Osteocyte (in vitro differentiated cells): ENCODE measurements at places on chromosomes 16 and 17. TPM values are rescaled to one million over a fixed set of nuclear protein-coding genes. Genes with fewer than 3 reads are reported as not detected.

DNA sequence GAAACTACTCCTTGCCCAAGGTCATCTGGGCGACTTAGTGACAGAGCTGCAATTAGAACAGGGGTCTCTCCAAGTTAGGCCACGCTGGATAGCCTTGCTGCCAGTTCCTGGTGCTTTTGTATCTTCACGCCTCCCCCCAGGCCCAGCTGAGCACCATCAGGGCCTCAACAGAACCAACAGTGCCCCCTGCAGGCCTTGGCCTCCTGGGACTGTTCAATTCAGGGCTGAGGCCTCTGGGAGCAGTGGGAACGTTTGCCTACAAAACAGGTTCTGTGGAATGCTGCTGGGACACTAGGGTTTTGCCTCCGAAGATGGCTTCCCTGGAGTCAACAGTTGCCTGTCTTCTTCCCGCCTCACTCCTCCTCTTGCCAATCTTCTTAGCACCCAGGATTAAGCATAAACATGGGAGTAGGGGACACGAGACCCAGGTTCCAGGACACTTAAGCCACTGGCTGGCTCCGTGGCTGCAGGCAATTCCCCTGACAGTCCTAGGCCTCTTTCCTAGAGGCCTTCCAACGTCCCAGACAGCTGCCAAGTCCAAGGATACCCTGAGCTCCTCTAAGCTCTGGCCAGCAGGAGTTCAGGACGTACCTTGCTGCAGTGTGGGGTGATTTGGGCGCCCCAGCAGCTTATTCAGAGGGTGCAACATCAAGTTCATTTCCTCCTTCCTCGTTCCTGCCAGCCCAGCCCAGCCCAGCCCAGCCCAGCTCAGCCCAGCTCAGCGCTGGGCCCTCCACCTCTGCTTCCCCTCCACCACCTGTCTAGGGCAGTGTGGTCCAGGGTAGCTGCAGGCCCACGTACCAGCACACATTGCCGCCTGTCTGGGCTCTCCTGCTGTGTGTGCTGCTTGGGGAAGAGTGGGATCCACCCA, 246.6 kb upstream of the RPL38 start:
- H3K4me1 ChIP-seq = peaks cover 3% of the 10 kb centered on the region
- H3K4me3 ChIP-seq = no peak overlapping the region
- H3K27ac ChIP-seq = no peak overlapping the region
- no peak for DNase-seq

GRCh38 chr17:7307686-7308624, 527 bp downstream of the EIF5A start:
- H3K27me3 ChIP-seq = no peaks in the 10 kb centered on the region
- H3K4me1 ChIP-seq = peaks cover 30% of the 10 kb centered on the region
- no peak for DNase-seq
- H3K4me3 ChIP-seq = peak overlapping the region; percentile 85
- peaks cover 30% of the 10 kb centered on the region for H3K36me3 ChIP-seq
- peak overlapping the region; percentile 100 for H3K27ac ChIP-seq

DNA sequence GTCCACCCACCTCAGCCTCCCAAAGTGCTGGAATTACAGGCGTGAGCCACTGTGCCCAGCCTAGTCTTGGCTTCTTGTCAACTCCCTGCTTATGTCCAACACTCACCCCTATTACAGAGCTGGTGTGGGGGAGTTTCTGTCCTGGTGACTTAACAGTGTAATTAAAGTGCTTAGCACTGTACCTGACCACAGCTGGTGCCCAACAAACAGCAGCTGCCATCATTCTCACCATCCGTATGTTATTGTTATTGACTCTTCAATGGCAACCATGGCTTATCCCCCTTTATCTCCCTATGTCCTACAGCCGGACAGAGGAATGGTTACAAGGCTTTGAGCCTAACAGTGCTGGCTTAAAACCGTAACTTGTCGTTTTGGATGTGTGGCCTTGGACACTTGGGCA, 17.0 kb upstream of the BRCA1 start:
- no peaks in the 10 kb centered on the region for H3K27me3 ChIP-seq
- no peak for DNase-seq
- H3K36me3 ChIP-seq = peaks cover 5% of the 10 kb centered on the region

DNA sequence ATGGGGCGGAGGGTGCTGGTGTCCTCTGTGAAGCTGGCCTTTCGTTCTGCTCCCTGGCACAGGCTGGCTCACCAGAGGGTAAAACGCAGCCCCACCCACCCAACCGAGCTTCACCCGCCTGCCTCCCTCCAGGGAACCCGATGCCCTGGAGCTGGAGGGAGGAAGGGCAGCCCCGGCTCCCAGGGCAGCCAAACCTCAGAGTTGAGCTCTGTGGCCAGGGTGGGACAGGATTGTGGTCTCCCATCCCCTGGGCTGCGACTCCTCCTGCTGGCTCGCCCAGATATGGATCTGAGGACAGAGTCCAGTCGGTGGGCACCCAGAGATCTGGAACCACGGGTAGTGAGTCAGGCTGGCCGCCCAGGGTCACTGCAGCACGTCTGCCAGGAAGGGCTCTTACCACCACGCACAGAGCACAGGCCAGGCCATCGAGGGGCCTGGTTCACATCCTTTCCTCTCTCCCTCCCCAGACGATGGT, 42.6 kb upstream of the CHMP6 start:
- peaks cover 10% of the 10 kb centered on the region for H3K4me1 ChIP-seq
- no peak for DNase-seq
- H3K27ac ChIP-seq = no peak overlapping the region
- H3K27me3 ChIP-seq = no peaks in the 10 kb centered on the region

GRCh38 chr17:3189961-3190360, 7.4 kb upstream of the OR1A2 start:
- no peaks in the 10 kb centered on the region for H3K27me3 ChIP-seq
- H3K27ac ChIP-seq = no peak overlapping the region
- H3K36me3 ChIP-seq = no peaks in the 10 kb centered on the region
- no peak for DNase-seq
- H3K4me3 ChIP-seq = no peak overlapping the region

DNA sequence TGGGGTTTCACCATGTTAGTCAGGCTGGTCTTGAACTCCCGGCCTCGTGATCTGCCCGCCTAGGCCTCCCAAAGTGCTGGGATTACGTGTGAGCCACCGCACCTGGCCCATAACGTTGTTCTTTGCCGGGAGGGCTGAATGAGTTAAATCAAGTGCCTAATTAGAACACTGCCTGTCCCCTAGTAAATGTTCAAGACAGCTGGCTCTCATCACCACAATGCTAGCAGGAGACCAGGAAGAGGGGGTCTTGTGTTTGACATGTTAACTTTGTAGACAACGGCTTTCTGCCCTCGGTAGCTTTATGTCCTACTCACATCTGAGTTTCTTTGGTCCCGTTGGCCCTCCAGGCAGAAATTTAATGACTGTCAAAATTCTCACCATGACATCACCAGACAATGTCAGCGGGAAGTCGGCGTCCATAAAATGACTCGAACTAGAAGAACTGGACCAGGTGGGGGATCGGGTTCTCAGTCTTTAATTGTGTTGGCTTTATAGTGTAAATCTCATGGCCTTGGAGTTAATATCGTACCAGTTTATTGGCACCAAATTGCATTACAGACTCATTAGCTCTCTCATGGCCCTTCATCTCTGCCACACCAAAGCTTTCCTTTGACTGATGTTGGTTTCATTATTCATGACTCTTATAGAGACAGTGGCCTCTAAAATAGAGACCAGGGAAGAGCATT, 11.4 kb upstream of the ITPRIPL2 start:
- no peak for DNase-seq
- H3K27me3 ChIP-seq = no peaks in the 10 kb centered on the region
- peaks cover 13% of the 10 kb centered on the region for H3K4me1 ChIP-seq
- no peak overlapping the region for H3K4me3 ChIP-seq

DNA sequence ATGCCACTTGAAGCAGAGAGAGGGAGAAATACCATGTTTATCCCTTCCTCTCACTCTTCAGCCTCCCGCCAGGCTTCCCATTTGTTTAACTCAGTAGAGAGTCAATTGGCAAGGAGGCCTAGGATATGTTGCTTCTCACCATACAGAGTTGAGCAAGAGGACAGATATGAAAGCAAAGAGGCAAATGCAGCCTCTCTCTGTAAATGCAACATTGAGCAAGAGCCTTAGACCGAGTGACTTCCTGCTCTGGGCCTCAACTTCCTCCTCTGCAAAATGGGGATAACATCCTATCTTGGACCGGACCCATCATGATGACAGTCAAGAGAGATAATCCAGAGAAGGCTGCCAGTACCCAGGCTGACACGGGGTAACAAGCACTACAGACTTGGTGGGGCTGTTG, 36.8 kb downstream of the SOCS1 start:
- H3K27me3 ChIP-seq = no peaks in the 10 kb centered on the region
- H3K4me3 ChIP-seq = no peak overlapping the region
- no peak for DNase-seq
- H3K27ac ChIP-seq = no peak overlapping the region
- no peaks in the 10 kb centered on the region for H3K36me3 ChIP-seq

DNA sequence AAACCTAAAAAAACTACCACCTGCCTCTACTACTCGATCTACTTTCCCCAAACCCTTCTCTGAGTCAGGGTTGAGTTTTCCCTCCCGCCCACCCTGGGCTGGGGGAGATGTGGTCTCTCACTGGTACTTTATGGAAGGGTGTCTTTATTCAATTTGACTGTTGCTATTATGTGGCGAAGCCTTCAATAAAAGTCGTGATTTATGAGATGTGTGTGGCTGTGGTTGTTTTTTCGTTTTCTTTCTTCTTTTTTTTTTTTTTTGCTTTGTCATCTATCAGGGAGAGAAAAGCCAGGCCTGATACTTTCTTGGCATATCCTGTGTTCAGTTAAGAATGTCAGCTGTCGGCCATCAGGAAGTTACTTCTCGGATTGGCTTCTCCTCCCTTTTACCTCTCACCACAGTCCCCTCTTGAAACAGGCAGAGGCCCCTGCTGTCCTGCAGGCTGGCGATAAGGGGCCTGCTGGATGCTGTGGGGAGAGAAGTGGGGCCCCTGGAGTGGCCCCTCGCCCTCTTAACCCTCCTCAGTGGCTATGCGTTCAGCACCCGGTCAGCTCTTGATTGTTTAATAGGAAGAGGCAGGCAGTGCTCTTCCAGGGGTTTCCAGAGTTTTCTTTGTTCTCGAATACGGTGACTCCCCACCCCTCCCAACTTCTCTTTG, 123.0 kb downstream of the MSI2 start:
- no peaks in the 10 kb centered on the region for H3K27me3 ChIP-seq
- H3K4me1 ChIP-seq = peaks cover 14% of the 10 kb centered on the region
- peaks cover 11% of the 10 kb centered on the region for H3K36me3 ChIP-seq
- no peak overlapping the region for H3K4me3 ChIP-seq
- peak overlapping the region; percentile 55 for H3K27ac ChIP-seq
- DNase-seq = no peak

DNA sequence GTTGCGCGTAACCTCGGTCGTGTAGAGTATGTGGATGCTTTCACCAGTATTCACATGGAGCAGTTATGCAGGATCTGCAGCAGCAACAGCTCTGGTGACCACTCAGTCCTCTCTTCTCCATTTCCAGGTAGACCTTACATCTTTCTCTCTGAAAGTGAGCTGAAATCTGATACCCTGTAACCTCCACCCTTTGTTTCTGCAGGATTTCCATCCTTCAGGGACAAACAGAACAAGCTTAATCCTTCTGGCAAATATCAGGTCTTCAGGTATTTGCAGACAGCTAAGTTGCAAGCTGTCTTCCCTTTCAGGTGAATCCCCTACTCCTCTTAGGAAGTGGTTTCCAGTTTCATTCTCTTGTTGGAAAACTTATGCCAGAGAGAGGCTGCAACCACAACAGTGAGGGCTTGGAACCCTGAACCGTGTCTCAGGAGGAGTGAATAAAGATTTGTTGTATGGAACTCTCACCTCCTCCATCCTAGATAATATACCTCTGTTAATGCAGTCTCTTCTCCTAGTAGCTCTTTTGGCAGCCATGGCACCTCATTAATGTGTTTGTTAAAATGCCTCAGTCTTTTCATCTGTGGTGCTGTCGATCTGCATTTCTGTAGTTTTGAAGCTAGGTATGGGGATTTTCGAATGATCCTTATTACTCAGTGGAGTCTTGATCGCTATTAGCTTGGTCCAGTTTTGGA, 172.5 kb downstream of the PRKCA start:
- H3K4me1 ChIP-seq = peaks cover 35% of the 10 kb centered on the region
- H3K27ac ChIP-seq = no peak overlapping the region
- no peak overlapping the region for H3K4me3 ChIP-seq
- no peak for DNase-seq
- H3K36me3 ChIP-seq = peaks cover 8% of the 10 kb centered on the region

- peaks cover 2% of the 10 kb centered on the region for H3K27me3 ChIP-seq
- no peaks in the 10 kb centered on the region for H3K36me3 ChIP-seq
- H3K27ac ChIP-seq = no peak overlapping the region
- H3K4me3 ChIP-seq = no peak overlapping the region
- no peaks in the 10 kb centered on the region for H3K4me1 ChIP-seq
These were observed 11.3 kb upstream of the MLLT6 start for GRCh38 chr17:38693700-38694329.

- no peak for DNase-seq
- H3K4me1 ChIP-seq = peaks cover 8% of the 10 kb centered on the region
- H3K27ac ChIP-seq = no peak overlapping the region
These were observed 1.8 kb upstream of the TMEM88 start for GRCh38 chr17:7852919-7853690.

DNA sequence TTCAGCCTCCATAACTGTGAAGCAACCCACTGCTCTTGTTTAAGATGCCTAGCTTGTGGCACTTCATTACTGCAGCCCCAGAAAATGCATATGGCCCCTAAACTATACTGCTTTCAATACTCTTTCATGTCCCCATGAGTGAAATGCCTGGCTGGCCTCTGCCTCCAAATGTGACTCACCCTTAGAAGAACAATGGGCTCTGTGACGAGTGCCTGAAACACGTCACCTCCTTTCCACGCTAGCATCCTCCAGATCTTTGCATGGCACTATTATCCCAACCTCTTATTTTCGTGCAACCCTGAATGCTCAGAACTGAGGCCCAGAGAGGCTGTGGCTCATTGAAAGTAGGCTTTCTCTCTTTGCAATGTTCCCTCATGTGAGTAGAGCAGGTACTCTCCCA, 233.1 kb downstream of the CBLN1 start:
- no peaks in the 10 kb centered on the region for H3K4me1 ChIP-seq
- H3K27me3 ChIP-seq = no peaks in the 10 kb centered on the region
- H3K4me3 ChIP-seq = no peak overlapping the region

DNA sequence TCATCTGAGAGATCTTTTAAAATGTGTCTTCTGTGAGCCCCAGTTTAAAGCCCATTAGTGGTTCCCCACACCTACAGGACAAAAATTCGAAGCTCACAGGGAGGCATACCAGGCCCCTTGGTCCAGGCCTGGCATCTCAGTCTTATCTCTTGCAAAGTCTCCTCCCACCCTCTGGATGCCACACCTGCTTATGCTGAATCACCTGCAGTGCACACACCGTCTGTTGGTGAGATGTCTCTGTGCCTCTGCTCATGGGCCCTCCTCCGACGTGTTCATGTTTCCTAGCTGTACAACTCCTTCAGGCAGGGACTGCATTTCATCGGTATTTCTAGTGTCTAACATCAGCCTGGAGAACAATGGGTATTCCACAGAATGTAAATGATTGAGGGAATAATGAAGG, 41.6 kb downstream of the RNF157 start:
- peaks cover 13% of the 10 kb centered on the region for H3K27me3 ChIP-seq
- no peak overlapping the region for H3K4me3 ChIP-seq
- H3K27ac ChIP-seq = no peak overlapping the region
- H3K36me3 ChIP-seq = no peaks in the 10 kb centered on the region
- H3K4me1 ChIP-seq = no peaks in the 10 kb centered on the region

LGALS3BP gene
- total RNA-seq = 439 and 456 TPM in 2 replicates

KRT16 gene
- total RNA-seq = 1.3 and 1.4 TPM in 2 replicates

SOX8 gene
- total RNA-seq = 0.27 and 0.31 TPM in 2 replicates

CTRB2 gene
- not detected in 2 replicates for total RNA-seq

AGRP gene
- total RNA-seq = not detected in 2 replicates

OVCA2 gene
- total RNA-seq = 33.2 and 35.9 TPM in 2 replicates

C17orf78 gene
- not detected in 2 replicates for total RNA-seq
